8988T (cell line): ENCODE measurements at places on chromosomes 7 and 10.

DNA sequence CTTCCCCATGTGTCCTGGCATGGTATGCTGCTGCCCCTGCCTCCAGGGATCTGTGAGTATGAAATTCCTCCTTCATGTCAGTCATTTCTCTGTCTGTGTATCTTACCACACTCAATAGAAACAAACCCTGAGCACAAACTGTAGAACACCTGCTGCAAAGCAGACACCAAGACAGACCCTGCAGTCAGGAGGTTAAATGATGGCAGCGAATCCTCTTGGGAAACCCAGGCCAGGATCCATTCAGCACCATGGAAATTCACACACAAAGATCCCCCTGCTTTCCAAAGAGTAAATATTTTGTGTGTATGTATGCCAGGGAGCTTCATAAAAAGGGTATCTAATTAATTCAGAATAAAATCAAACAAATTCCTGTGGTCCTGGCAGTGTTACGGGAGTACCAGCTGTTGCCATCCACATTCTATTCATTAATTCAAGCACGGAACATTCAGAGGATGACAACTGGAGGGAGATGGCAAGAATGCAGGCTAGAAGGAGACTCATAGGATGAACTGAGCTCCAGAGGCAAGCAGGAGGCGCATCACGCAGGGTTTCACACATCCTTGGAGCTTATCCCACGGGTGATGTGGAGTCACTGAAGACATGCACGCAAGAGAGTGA lies 14.8 kb downstream of the ITIH5 start:
- DNase-seq = no peak

- no peak for DNase-seq
Observed at GRCh38 chr7:16926861-16927260, 45.1 kb upstream of the AGR3 start.

GRCh38 chr7:149071641-149072437 lies 18.7 kb downstream of the ZNF786 start:
- peak; percentile 45 for DNase-seq

DNA sequence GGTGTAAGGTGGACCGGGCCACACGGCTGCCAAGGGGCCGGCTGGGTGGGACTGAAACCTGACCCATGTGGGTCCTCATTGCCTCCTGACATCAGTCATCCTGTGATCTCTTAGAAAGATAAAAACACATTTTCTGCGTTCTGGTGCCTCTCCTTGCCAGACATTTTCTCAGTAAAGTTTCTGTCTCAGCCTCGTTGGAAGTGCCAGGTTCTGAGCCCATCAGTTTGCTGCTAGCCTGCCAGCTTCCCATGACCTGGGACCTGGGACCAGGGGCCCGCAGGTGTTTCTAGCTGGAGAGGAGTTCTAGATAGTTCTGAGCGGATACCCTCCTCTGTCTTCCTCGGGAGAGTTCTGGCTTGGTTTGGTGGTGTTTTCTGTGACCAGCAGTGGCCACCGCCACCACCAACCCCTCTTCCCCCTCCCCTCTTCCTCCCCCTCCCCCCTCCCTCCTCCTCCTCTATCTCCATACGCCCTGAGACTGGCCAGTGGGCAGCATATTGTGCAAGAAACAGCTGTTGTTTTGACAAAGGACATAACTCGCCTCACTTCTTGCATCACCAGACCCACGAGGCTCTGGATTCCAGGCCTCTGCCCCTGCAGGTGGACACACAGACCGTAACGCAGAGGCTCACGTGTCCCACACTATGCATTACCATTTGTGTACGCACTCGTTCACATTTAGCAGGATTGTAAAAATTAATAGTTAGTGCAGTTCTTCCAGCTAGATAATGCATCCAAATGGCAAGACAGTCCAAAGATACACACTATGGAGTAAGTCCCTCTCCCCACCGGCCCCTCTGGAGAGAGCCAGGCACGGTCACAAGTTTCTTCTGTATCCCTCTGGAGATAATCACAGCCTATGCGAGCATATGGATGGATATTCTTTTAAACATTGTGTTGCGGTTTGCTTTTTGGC lies 94.6 kb downstream of the CUX1 start:
- no peak for DNase-seq

GRCh38 chr10:110529596-110530011 lies 31.9 kb downstream of the DUSP5 start:
- no peak for DNase-seq

DNA sequence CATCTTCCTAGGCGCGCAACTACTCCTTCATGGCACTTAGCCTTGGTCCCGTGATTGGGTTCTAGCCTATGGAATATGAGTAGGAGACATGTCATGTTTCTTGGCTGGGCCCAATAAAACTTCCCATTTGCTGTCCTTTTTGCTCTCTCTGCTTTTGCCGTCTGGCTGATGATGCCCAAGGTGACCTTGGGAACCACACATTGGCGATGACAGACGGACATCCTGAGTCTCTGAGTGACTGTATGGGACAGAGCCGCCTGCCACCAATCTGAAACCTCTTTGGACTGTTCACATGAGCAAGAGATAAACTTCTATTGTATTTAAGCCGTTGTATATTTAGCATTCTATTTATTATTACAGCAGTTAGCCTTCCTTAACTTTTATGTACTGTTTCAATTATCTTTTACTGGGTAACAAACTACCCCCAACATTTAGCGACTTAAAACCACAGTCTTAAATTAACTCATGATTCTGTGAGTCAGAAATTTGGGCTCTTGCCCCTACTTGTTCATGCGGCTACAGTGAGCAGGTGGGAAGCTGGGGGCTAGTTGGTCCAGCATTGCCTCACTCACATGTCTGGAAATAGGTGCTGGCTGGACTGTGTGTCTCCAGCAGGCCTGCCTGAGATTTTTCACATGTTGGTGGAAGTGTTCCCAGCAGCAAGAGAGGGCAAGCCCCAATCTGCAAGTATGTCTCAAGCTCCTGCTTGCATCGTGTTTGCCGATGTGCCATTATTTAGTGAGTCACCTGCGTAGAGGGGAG lies 71.7 kb downstream of the NOD1 start:
- DNase-seq = no peak

DNA sequence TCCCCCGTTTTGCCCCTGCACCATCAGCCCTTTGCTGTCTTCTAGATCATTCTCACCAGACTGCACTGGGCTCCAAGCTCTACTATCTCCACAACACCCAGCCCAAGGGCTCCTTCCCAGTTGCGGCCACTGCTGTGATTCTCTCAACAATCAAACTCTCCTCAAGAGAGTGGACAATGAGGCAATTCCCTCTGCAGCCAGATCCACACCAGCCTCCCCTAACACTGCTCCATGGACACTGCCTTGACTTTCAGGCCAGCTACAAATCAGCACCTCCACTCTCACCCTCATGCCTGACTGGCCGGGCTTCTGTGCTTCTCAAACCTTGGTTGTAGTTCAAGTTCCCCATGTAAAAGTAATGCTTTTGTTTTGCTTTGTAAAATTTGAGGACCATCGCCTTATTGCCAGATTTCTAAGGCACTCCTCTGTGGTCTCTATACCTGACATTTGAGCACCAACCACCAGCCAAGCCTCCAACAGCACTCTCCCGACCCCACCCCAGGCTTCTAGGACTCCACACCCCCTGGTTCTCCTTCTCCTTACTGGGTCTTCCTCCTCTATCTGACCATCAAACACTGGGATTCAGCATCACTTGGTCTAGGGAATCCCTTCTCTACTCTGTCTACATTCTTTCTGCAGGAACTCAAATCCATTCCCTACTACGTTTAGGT lies 45.4 kb downstream of the PPIF start:
- DNase-seq = no peak

DNA sequence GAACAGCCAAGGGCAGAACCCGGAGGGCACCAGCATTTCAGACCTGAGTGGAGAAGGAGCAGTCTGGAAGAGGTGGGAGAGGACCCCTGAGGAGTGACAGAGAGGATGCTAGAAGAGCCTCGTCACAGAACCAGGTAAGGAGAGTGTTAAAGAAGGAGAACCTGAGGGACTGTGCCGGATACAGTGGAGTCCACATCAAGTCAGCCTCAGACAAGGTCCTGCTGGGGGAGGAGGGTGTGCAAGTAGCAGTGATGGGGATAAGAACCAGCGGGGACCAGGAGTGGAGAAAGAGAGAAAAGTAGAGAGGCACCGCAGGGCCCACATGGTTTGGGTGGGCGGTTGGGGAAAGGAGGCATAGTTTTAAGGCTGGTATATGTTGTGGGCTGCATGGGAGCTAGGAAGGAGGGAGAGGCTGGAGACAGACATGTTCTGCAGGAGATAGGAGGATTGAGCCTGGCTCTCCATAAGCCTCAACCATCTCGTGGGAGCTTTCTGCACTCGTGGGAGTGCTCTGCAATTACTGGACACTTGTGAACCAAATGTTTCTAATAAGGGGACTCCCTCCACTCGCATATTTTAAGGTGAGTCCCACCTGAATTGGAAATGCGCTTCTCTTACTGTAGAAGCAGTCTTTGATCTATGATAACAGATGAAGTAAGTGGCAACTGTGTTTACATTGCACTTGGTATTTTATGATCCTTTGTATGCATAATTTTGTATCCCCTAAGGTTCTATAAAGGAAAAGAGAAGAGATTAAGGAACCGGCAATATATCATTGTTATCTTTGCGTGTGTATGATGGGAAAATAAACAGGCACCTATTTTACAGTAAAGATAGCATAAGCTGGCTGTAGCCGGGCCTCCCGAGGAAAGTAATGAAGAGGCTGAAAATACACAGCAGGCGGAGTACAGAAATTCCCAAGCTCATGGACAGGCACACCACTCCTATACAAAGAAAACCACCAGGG lies 154.8 kb downstream of the ADAM12 start:
- DNase-seq = no peak

- no peak for DNase-seq
Observed at GRCh38 chr7:28754027-28754426, 204.1 kb downstream of the TRIL start.

GRCh38 chr7:88771417-88771816 lies 11.9 kb downstream of the ZNF804B start:
- DNase-seq = no peak

GRCh38 chr10:74969093-74969492 lies 142.4 kb upstream of the SAMD8 start:
- no peak for DNase-seq

DNA sequence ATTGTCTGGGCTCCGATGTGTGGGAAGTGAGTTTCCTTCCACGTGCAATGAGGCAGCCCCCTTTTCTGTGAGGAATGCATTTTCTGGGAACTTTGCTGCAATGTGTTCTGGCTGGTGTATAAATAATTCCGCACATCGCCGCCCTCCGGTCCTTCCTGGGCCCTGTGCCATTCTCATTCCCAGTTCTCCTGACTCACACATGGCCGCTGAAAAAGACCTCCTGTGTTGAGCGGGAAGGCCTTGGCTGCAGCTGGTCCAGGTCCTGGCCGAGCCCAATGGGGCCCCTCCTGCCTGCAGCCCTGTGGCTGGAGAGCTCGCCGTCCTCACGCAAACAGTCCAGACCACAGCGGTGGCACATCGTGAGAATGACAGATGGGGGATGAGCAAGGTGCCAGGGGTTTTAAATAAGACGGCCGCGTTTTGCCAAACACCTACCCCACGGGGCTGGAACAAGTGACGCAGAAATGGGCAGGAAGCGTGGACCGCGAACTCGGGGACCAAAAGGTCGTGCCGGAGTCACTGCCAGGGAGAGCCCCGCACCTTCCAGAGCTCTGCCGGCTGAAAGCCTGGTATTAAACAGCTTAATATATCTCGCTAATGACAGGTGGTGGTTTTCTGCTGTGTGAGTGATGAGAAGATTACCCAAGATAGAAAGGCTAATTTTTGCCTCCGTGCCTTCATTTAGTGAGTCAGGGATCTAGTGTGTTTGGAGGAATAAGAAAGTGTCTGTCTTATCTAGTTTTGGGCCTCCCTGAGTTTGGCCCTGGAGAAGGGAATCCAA lies 37.0 kb downstream of the FAM20C start:
- no peak for DNase-seq

GRCh38 chr7:51350546-51350896 lies 33.9 kb upstream of the COBL start:
- DNase-seq = no peak

DNA sequence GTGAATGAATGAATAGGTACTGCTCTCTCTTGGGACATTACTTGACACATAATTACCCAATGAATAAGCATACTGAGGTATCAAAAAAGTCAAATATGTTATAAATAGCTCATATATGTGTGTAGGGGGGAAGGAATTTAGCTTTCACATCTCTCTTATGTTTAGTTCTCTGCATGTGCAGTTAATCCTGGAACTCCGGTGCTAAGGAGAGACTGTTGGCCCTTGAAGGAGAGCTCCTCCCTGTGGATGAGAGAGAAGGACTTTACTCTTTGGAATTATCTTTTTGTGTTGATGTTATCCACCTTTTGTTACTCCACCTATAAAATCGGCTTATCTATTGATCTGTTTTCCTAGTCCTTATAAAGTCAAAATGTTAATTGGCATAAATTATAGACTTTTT lies 1.2 kb downstream of the CFTR start:
- no peak for DNase-seq

- no peak for DNase-seq
Observed at GRCh38 chr10:21057989-21058388, 160.9 kb upstream of the NEBL start.

- DNase-seq = no peak
Observed at GRCh38 chr10:6068422-6068821, 6.3 kb upstream of the IL2RA start.
